ENCODE measurements at places on chromosomes 4 and X. TPM values are rescaled to one million over a fixed set of nuclear protein-coding genes. Genes with fewer than 3 reads are reported as not detected.

Gene TLR2
- 21.6 TPM for total RNA-seq

Gene SPATA18
- 1.8 TPM for total RNA-seq

Gene PYURF
- 119 TPM for total RNA-seq

GRCh38 chrX:15853586-15854079 lies 980 bp downstream of the AP1S2 start:
- DNase-seq, result no peak

DNA sequence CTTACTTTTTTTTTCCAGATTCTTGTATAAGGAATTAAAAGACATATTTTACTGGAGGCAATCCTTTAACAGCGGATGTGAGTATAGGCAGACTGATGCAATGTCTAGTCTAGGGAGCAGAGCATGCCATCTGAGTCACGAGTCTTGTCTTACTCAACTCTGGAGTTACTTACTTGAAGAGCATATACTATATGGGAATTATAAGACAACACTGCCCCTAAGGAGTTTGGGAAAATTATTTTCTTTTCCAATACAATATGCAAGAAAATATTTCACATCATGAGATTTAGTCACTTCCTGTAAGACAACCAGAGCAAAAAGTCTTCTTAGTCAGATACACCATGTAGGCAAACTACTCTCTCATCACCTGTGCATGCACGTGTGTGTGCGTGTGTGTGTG lies 537.3 kb upstream of the FTHL17 start:
- DNase-seq, result no peak

Gene HPGD
- total RNA-seq, result 232 TPM

Gene MAGEA9B
- not detected for total RNA-seq
